ENCODE measurements at places on chromosomes 1 and 21.

- DNase-seq: no peak
These were observed 779 bp upstream of the STK40 start for GRCh38 chr1:36386265-36387140.

DNA sequence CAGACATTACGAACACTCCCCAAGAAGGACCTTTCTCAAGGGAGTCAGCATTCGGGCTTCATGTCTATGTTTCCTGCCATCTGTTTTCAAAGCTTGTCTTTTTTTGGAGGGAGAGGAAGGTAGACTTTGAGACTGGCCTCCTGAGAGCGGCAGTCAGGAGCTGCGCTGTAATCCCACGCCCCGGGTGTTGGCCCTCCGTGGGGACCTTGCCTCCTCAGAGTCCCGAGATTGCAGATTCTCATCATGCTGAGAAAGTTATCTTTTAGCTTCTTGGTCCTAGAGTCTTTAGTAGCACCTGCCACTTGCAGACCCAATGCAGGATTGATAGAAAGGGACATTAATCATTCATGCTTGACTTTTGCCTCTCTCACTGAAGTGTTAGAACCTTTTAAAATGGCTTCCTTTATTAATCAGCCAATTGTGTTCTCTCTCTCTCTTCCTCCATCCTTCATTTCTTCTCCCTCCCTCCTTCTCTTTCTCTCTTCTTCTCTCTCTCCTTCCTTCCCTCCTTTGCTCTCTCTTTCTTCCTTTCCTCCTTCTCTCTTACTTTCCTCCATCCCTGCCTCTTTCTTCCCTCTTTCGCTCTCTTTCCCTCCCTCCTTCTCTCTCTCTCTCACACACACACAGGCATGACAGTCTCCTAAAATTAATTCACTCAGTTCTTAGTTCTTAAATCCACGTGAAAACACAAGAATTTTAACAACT, 25.2 kb upstream of the GNPAT start:
- no peak for DNase-seq

DNA sequence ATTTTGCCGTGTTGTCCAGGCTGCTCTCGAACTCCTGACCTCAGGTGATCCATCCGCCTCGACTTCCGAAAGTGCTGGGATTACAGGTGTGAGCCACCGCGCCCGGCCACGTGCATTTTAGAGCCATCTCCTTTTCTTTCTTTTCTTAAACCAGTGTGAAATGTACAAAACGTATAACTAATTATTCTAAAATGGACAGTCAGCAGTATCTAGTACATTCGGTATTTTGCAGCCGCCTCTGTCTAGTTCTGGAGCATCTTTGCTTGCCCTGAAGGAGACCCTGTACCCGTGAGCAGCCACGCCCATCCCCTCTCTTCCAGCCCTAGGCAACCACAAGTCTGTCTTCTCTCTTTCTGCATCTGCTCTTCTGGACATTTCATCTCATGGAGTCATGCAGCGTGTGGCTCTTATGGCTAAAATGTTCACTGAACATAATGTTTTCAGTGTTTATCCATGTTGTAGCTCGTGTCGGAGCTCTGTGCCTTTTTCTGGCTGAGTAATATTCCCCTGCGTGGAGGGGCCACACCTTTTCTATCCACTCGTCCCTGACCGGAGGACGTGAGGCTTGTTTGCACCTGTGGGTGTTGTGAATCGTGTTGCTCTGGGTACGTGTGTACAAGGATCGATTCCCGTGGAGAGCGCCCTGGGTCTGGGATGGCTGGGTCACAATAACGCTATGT, 187.5 kb upstream of the ARHGEF16 start:
- DNase-seq: no peak

GRCh38 chr1:206586501-206587445, 25.5 kb downstream of the EIF2D start:
- no peak for DNase-seq

- DNase-seq: no peak
These were observed 414.0 kb upstream of the KAZN start for GRCh38 chr1:14184454-14184853.

- no peak for DNase-seq
These were observed 155.7 kb downstream of the TNFSF18 start for GRCh38 chr1:172895050-172895460.

DNA sequence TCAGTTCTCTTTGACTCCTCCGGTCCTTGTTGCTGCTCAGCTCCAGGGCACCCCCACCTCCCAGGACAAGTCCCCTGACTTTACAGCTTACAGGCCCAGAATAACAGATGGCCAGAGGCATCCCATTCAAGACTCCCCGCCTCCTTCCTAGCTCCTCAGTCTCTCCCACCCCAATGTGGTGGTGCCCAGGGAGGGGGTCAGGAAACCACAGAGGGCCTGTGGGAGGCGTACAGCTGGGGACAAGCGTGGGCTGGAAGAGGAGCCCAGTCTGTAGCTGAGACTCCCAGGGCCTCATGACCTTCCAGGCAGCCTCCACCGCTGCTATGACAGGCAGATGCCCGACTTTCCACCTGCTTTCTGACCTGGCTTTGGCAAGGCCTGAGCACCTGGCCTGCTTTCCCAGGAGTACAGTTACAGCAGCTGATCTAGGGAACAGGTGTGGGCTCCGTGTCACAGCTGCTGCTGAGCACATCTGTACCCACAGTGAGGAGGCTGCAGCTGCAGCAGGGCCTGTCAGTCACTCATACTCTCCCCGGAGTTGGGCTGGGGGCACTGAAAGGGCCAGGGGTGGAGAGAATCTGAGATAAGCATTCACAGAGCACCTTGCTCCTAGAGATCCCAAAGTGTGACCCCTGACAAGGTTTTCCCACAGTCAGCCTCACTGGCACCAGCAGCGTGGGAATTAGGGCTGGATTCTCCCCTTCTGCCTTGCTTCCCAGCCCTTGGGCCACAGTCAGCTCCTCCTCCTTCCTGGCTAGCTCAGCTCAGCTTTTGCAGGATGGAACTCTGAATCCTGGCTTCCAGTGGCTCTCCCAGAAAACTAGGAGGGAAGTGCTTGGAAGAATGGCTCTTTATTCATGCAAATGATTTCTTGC, 7.1 kb upstream of the NAV1 start:
- no peak for DNase-seq

- no peak for DNase-seq
These were observed 191.7 kb downstream of the HS2ST1 start for GRCh38 chr1:87106144-87106543.

GRCh38 chr1:7940745-7941436, at the start of gene TNFRSF9:
Gene TNFRSF9, minus strand, starts transcription at chr1:7940839. Its CDS starts 845 bp downstream, at chr1:7939994.
- no peak for DNase-seq

DNA sequence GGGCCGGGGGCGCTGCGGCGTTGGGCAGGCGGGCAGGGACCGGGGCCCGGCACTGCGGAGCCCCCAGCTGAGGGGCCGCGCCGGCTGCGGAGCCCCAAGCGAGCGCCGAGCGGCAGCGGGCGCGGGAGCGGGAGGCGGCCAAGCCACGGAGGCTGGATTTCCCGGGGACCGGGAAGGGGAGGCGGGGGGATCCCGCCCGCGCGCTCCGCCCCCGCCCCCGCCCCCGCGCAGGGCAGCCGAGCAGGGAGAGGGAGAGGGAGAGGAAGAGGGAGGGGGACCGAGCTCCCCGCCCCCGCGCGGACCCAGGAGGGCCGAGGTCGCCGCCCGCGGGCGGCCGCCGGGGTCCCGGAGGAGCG, at the start of gene DLGAP3:
Gene DLGAP3, minus strand, starts transcription at position 154 of the 356 bp plus-strand sequence. CDS start 24,267 bp downstream, outside the sequence.
- DNase-seq: no peak

DNA sequence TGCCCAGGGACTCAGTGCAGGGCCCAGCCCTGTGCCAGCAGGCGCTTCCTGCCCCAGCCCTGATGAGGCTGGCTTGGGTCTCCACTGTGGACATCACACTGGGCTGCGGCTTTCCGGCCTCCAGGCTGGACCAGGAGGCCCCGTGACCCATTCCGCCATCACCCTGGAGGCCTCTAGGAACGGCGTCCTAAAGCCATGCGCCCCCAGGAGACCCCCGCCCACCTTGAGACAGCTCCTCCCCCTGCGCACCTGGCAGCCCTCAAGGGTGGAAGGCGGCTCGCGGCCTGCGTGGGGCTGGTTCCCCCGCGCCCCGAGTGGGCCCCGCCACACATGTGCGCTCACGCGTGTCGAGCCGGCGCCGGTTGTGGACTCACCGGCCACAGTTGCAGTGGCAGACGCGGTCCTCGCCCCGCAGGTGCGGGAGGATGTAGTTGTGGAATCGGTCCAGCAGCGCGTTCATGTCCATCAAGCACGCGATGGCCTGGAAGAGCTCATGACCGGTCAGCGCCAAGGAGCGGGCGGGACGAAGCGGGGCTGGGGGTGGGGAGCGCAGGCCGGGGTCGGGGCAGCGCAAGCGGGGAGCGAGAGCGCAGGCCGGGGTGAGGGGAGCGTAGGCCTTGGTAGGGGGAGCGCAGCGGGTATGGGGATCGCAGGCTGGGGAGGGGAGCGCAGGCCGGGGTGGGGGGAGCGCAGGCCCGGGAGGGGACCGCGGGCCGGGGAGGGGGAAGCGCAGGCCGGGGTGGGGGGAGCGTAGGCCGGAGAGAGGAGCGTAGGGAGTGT, 924 bp downstream of the TMEM240 start:
- DNase-seq: no peak

DNA sequence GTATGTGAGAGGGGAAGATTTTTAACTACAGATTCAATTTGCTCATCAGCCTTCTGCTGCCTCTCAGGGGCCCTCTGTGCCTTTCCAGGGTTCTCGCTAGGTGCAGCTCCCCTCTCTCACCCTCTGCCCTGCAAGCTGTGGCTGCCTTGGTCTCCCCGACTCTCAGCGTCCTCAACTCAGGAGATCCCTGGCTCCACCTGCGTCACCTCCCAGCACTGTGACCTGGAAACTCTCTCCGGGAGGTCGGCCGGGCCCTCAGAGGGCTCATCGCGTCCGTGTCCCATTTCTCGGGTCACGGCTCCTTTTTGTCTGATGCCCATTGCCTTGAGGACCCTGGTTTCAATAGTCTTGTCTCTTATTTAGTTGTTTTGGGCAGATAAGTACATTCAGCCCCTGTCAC, 63.5 kb upstream of the ADARB1 start:
- no peak for DNase-seq

GRCh38 chr21:42041246-42041645, 29.9 kb upstream of the UMODL1 start:
- DNase-seq: no peak

DNA sequence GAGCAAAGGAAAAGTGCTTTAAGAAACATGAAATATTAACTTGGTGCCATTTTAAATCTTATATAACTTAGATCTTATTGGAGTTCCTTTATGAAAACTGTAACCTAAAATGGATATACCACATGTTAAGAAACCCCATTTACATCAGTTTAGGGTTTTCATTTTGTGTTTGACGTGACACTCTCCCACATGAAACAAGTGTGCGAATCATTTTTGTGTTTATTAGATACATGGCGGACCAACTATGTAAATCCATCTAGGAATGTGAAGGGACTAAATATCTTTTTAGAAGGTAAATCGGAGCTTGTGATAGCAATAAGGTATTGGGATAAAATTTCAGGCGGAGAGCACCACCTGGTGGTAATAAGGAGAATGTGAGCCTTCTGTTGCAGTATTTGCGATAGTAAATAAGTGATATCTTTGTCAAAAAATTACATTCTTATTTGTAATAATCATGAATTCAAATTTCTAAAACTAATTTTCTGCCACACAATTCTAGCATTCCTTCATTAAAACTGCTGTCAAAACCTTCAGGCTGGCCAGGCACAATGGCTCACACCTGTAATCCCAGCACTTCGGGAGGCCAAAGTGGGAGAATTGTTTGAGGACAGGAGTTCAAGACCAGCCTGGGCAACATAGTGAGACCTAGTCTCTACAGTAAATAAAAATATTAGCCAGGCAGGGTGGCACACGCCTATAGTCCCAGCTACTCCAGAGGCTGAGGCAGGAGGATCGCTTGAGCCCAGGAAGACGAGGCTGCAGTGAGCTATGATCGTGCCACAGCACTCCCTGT, 31.3 kb downstream of the SMAP2 start:
- DNase-seq: no peak

GRCh38 chr1:6424000-6424565, 493 bp upstream of the ESPN start:
- DNase-seq: no peak

GRCh38 chr1:63693944-63694571, 79.8 kb upstream of the ROR1 start:
- DNase-seq: no peak

GRCh38 chr1:9121496-9122409, 7.1 kb downstream of the GPR157 start:
- DNase-seq: no peak

Data from iPS DF 6.9 (cell line).